ENCODE measurements at places on chromosomes 13 and 19.
A peak's percentile ranks its signal among the peaks of the same experiment; 100 is the strongest.

GRCh38 chr19:55080968-55081769 is 5.5 kb downstream of the EPS8L1 start:
- DNase-seq = peak; percentile 86

DNA sequence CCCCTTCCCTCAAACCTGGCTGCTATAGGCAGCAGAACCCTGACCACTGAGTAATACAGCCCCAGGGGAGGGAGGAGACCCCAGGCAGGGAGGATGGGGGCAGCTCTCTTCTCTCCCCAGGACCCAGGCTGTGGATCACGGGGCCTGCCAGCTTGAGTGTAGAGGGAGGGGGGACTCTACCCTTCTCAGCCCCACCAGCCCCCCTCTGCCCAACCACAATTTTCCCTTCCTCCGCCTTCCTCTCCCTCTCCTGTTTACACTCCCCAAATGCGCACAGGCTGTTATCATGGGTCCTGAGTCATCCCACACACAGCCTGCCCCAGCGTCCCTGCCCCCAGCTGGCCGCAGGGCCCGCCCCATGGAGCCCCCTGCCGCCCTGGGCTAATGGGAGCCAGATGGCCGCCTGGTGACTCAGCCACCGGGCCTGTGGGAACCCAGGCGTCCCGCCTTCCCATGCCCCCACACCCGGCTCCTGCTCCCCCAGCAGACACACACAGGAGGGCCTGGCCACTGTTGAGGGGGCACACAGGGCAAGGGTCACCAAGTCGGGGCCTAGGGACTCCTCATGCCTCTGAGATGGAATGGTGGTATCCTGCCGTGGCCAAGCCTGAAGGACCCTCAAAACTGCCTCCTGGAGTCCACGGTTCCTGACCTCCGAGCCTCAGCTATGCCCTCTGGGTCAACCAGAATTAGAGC is 13.6 kb downstream of the CCDC97 start:
- DNase-seq = no peak

- no peak for DNase-seq
Observed at GRCh38 chr13:110328573-110328972, 21.5 kb downstream of the COL4A2 start.

- DNase-seq = no peak
Observed at GRCh38 chr19:15330801-15331418, 1.4 kb downstream of the BRD4 start.

DNA sequence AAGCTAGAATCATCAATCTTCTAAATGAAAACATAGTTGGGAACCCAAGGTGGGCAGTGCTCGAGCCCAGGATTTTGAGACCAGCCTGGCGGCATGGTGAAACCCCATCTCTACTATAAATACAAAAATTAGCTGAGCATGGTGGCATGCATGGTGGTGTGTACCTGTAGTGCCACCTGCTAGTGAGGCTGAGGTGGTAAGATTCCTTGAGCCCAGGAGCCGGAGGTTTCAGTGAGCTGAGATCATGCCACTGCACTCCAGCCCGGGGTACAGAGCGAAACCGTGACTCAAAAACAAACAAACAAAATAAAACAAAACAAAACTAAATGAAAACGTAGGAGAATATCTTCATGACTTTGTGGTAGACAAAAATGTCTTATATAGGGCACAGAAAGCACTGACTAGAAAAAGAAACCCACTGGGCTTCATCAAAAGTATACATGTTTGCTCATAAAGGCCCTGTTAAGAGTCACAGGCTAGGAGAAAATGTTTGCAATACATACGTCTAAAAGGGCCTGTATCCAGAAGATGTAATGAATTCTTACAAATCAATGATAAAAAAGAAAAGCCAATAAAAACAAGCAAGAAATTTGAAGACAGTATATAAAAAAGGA is 353.6 kb downstream of the FGF9 start:
- no peak for DNase-seq

GRCh38 chr19:21823224-21823623 is 12.8 kb downstream of the ZNF43 start:
- no peak for DNase-seq

- no peak for DNase-seq
Observed at GRCh38 chr13:106714271-106714982, 146.5 kb upstream of the ARGLU1 start.

DNA sequence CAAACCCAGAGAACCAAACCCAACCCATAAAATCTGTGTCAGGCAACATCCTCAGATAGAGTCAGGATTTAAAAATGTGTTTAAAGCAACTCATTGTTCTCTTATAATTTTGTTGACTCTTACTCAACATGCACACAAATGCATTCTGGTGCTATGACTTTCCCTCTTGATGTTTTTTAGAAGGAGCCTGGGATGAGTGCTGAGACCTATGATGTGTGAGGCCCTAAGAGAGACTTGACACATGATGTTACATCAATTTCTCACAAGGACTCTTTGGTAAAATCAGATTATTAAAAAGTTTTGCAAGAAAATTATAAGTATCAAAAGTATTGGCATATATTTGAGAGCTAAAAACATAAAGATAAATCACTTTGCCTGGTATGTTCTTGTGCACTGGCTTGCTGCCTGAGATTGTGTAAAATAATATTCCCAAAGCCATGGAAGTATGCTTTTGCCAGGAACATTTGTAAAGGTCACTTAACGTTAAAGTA is 173.9 kb downstream of the DCLK1 start:
- DNase-seq = no peak

DNA sequence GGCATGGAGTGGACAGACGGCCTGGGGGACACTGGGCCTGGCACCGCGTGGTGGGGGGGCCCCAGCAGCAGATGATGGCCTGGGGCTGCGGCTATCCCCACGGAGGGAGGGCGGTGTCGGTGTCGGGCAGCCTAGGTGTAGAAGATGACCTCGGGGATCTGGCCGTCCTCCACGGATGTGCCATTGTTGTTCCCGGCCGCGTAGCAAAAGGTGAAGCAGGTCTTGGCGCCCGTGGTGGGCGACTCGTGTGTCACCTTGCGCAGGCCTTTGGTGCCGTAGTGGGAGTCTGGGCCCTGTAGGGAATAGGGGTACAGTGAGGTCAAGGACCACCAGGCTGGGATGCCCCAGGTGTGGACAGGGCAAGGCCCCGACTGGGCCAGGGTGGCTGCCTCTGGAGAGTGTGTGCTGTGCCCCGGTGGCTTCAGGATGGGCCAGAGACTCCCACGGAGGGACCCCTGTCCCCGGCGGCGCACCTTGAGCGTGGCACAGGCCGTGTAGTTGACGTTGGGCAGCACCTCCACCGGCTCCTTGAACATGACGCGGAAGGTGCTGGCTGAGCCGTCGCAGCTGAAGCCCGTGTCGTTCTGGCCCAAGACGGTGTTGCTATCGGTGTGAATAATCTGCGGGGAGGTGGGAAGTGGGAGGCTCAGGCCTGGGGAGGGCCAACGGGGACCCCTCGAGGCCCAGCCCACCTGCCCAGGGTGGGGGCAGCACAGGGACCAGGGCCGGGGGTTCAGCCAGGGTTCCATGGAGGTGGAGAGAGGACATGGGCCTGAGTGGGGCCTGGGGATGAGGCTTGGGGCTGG is 29.0 kb downstream of the BTBD2 start:
- no peak for DNase-seq

- no peak for DNase-seq
Observed at GRCh38 chr19:33094436-33095067, 13.6 kb downstream of the GPATCH1 start.

- no peak for DNase-seq
Observed at GRCh38 chr13:46088821-46089562, 15.8 kb downstream of the CPB2 start.

- DNase-seq = no peak
Observed at GRCh38 chr13:50208826-50209335, 193.6 kb downstream of the KCNRG start.

- no peak for DNase-seq
Observed at GRCh38 chr13:40992678-40993518, 26.2 kb downstream of the ELF1 start.

DNA sequence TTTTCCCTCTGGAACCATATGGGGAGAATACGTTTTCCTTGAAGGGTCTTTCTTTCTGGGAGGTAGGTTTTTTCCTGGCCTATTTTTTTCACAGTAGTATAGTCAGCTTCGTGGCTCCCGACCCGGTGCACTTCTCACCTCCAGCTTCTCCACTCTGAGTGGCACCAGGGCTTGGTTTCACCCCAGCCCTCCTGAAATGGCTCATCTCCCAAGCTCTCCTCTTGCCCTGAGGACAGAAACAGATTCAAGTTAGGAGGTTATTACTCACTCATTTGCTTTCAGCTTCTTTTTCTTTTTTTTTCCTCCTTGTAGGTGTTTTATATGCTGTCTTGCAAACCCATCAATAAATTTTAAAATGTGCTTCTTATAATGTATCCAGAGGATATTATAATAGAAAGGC is 199.3 kb downstream of the RFC3 start:
- DNase-seq = no peak

GRCh38 chr19:40718774-40719391 is 2.0 kb downstream of the ITPKC start:
- no peak for DNase-seq

DNA sequence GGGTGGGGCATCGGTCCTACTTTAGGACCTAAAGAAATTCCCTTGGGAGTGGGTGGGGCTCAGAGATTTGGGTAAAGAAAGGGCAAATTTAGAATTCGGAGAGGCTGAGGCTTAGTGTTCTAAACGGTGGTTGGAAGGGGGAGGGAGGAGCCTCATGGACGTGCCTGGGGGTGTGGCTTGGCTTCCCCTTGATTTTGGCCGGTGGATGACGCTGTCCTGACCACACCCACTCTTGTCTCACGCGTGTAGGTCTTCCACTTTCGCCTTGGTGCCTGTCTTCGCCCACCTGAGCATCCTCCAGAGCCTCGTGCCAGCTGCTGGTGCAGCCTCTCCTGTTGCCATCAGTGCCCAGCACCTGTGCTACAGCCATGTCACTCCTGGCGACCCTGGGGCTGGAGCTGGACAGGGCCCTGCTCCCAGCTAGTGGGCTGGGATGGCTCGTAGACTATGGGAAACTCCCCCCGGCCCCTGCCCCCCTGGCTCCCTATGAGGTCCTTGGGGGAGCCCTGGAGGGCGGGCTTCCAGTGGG is 1.2 kb upstream of the NUP62 start:
- DNase-seq = no peak

DNA sequence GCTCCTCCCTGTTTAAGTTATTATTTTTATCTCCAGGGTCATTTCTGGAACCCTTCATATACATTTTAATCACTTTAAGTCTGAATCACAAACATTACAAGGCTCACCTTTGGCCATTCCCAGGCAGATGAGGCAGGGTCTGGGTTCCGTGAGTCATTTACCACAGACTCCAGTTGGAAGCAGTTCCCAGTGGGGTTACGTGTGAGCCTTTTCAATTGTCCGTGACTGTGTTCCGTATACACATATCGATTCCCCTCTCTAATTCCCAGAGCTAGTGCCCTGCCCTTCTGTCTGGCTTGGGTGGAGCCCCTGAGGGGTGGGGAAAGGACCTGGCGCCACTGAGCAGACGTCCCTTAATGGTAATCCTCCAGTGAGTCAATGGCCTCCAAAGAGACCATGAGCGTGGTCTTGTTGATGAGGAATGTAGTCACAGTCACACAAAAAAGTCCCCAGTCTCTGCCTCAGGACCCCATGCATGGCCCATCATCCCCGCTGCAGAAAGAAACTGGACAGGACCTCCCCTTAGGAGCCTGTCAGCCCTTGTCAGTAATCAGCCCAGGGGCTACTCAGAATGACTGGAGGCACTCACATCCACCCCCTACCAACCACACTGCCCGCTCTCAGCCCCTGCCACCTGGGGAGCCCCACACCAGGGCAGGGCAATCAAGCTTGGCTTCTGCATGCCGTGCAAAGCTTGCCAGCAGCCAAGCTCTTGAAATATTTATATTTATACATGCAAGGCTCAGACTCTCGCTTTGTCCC is 144.4 kb downstream of the ZIC5 start:
- DNase-seq = no peak

DNA sequence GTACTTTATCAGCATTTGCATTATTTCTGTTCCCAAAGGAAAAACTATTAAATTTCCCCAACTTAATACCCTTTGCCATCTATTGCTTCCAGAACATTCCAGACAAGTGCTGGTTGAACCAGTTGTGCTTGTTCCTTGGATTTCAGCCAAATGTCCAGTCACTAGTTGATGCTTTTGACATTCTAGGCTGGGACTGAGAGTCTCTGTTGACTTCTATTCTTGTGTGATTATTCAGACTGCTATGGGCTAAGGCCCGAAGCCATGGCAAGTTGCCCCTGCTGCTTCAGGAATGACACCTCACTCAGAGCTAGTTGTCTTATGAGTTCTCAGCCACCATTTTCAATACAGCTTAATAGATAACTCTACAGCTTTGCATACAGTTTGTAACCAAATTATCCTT is 458.1 kb upstream of the ARGLU1 start:
- no peak for DNase-seq

DNA sequence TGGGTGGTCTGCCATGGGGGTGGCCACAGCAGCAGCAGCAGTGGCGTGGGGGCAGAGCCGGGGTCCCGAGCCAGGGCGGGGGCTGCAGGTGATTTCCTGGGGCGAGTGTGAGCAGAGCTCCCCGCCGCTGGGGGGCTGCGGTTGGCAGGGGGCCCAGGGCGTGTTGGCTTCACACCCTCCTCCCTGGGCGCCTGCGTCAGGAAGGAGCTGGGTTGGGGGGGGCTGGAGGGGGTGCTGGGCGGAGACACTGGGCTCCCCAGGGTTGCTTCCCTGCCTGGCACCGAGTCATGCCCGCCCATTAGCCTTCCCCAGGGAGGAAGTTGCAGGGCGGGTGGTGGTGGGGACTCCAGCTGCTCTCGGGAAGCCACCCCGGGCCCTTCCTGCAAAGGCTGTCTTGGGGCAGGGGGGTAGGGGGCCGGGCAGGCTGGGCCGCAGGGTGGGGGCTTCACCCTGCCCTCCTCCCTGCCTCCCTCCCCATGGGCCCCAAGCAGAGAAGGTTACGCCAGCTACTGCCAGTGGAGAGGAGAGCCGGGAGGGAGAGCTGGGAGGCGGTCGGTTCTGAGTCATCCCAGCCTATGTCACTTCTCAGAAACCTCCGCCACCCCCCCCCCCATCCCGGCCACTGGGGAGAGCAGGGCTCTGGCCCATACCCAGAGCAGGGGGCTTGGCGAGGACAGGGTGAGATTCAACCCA is 4.6 kb downstream of the MIDN start:
- peak; percentile 69 for DNase-seq

DNA sequence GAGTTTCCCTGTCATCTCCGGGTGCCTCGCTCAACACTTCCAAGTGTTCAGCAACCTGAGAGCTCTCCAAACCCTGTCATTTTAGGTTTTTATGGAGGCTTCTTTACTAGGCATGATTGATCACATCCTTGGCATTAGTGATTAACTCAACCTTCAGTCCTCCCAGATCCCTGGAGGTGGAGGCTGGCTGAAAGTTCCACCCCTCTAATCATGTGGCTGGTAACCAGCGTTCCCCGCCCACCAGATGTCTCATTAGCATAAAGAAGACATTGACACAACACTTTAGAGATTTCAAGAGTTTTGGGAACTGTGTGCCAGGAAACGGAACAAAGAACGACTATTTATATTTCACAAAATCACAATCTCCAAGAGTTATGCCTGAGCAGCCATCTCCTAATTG is 71.1 kb upstream of the RGCC start:
- no peak for DNase-seq

Data from T-helper 9 cell (primary cell).